ENCODE measurements at places on chromosomes 6 and 20. TPM values are rescaled to one million over a fixed set of nuclear protein-coding genes. Genes with fewer than 3 reads are reported as not detected.

The PSORS1C2 gene
- total RNA-seq, result not detected

The ANGPT4 gene
- total RNA-seq, result not detected

The PDYN gene
- total RNA-seq, result not detected

The CAP2 gene
- 0.63 TPM for total RNA-seq

The ERVFRD-1 gene
- under 0.01 TPM for total RNA-seq

All from dermis microvascular lymphatic vessel endothelial cell (primary cell).